Forelimb muscle (tissue), 1 donor: ENCODE measurements at places on chromosomes 2 and 18. TPM values are rescaled to one million over a fixed set of nuclear protein-coding genes. Genes with fewer than 3 reads are reported as not detected.

Gene HJURP
- 10.0 TPM for polyA plus RNA-seq

GRCh38 chr2:73970850-73971471 is 13.7 kb upstream of the TET3 start:
- no peak for DNase-seq

GRCh38 chr2:44645937-44646336 is 284.2 kb downstream of the CAMKMT start:
- no peak for DNase-seq

DNA sequence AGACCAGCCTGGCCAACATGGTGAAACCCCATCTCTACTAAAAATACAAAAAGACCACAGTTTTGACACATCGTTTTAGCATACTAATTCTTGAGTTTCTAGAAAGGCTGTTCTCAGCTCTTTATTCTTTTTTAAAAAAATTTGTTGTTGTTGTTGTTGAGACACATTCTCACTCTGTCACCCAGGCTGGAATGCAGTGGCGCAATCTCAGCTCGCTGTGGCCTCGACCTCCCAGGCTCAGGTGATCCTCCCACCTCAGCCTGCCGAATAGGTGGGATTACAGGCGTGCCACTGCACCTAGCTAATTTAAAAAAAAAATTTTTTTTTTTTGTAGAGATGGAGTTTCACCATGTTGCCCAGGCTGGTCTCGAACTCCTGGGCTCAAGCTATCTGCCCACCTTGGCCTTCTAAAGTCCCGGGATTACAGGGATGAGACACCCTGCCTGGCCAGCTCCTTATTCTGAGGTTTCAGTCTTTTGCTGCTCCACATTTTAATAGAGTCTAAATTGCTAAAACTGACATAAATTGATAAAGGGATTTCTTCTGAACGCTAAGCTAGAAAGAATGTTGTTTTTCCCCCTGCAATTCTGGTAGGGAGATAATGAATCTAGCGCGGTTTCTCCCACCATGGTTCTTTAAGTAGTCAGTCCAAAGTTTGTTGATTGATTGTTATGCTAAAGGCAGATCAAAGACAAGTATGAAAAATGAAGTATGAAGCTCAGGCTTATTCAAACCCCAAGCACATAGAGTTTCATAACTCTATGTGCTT is 32.6 kb upstream of the CABLES1 start:
- no peak for DNase-seq

DNA sequence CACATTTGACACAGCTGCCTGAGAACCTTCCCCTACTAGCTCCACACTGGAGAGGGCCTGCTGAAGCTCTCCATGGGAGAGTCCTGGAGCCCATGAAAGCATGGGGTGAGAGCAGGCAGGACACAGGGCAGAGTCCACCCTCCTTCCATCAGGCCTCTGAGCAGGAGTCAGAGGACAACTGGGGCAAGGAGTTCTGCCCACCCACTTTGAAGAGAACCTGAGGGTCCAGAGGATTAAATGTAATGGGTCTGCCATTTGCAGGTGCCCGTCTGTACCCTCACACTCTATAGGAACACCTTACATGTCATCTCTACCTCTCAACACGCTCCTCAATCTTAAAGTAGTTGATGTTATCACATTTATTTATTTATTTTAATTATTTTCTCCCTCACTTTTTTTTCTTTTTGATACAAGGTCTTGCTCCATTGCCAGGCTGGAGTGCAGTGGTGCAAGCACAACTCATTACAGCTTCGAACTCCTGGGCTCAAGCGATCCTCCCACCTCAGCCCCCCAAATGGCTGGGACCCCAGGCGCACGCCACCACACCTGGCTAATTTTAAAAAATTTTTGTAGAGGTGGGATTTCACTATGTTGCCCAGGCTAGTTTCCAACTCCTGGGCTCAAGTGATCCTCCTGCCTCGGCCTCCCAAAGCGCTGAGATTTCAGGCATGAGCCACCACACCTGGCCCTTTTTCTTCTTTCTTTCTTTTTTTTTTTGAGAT is 10.2 kb downstream of the ADRA2B start:
- DNase-seq = no peak

- DNase-seq = peak; percentile 25
These were observed 1.8 kb upstream of the ALK start for GRCh38 chr2:29923110-29923721.

GRCh38 chr18:48778344-48779011 is 172.3 kb downstream of the SMAD7 start:
- no peak for DNase-seq

Gene WNT6
- polyA plus RNA-seq = 0.19 TPM

GRCh38 chr2:56179931-56180330 is 3.9 kb upstream of the CCDC85A start:
- no peak for DNase-seq

Gene CNDP1
- 0.13 TPM for polyA plus RNA-seq

DNA sequence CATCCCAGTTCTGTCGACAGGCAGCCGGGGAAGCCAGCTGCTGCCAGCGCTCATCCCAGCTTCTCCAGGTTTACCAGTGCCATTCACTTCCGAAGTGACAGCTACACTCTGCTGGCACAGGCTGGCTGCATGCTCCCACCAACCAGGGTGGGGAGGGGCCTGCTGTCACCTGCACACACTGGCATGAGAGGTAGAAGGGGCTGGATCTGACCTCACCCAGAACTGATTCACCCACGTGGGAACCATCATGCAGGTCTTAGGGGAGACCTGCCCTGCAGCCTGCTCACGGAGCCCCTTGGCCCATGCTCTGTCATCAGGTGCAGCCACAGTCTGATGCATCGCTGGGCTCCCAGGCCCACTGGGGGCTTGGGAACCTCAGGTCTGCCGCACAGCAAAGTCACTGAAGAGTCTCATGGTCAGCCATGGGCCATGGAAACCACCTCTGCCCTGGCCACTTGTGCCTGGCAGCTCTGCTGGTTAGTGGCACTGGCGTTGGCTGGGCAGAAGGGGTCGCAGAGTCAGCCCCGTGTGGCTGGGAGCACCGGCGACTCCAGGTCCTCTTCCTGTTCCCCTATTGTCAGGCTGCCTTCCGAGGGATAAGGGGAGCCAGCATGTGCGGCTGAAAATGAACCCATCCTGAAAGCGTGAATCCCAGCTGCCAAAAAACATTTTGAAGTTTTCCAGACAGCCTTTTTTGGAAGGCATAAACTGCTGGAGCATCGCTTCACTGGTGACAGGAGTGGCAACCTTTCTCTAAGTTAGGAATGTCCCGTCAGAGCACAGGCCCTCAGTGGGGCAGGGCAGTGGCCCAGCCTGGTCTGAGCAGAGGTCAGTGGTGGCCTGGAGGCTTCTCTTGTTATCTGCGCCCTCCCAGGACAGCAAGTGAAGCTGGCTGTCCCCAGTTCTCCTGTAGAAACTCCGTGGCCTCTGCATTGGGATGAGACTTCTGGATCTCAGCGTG is 157.8 kb downstream of the SEPTIN10 start:
- DNase-seq = no peak

DNA sequence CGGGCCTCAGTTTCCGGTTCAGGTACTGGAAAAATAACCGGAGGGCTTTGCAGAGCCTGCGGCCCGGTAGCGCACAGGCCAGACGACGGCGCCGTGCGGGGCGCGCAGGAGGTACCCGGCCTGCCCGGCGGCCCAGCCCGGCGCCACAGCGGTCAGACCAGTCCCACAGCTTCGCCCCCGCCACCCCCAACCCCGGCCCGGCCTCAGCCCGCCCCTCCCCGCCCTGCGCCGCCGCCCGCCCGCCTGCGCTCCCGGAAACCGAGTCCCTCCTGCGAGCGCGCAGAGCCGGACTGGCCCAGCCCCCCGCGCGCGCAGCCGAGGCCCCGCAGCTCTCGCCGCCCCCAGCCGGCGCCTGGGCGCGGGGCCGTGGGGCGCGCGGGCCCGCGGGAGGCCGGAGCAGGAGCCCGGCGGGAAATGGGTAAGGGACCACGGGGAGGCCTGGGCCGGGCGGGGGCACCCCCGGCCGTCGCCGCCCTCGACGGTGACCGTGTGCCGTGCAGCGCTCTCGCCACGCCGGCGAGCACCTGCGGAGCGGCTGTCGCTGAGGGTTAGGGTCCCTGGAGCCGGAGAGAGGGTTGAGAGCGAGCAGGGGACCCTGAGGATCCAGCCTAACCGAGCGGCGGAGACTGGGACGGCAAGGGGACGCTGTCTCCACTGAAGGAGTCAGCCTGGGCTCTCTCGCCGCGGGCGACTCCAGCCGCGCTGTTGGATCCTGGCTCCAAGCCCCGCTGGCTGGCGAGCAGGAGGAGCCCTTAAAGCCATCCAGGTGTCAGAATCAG is 16.5 kb upstream of the PSD4 start:
- DNase-seq = no peak

DNA sequence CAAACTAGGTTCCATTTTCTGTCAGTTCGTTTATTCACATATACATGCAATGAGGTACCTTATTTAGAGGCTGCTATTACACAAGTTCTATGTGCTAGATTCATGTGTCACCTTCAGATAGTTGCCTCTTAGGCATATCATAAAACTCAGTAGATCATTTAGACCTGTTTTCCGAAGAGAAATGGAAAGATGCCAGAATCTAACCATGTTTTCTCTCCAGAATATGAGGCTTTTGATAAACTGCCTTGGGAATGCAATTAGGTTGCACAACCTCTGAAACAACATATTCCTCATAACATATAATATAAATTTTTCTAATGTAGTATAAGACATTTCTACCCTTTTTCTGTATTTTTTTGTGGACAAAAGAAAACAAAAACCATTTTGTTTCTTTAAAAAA is 108.1 kb downstream of the PRPF40A start:
- no peak for DNase-seq

- no peak for DNase-seq
These were observed 1024.7 kb upstream of the TMEFF2 start for GRCh38 chr2:193219413-193219812.

Gene STK36
- 30.5 TPM for polyA plus RNA-seq

DNA sequence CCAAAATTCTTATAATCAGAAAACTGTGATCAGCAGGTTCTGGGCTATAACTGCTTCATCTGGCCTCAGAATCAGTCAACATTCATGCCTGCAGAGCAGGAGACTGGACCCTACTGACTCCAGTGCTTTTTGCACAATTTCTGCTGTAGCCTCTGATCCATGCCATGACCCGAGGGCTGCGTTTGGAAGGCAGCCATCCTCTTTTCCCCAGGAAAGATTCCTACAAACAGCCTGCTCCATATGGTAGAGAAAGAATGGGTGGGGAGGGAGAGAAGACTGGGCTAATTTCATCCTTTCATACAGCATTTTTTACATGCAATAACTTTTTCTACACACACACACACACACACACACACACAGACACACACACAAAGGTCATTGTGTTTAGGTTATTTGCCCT is 133.0 kb upstream of the MMADHC start:
- no peak for DNase-seq

Gene CTAGE1
- polyA plus RNA-seq = not detected

Gene BZW1
- polyA plus RNA-seq = 105 TPM

Gene KLHL29
- 7.3 TPM for polyA plus RNA-seq

- DNase-seq = no peak
These were observed 82.8 kb downstream of the NCK2 start for GRCh38 chr2:105827351-105828096.

GRCh38 chr18:49730951-49731391 is 82.4 kb downstream of the ACAA2 start:
- DNase-seq = no peak

DNA sequence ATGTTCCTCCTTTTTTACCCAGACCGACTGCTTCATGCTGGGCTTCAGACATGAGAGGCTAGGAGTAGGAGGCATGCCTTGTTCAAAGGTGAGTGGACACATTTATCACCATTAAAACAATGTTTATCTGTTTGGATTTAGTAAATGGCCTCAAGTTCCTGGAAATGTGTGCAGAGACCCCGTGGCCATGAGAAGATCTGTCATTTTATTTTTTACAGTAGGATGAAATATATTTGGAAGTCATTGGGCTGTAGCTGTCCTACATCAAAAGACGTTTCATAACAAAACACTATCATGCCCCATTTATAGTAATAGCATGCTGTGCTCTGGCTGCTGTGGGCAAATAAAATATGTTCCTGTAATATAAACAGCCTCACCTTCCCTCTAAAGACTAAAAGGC is 403.9 kb upstream of the TNP1 start:
- DNase-seq = no peak

GRCh38 chr2:182792441-182792840 is 74.0 kb downstream of the FRZB start:
- no peak for DNase-seq

Gene KCNS3
- 6.0 TPM for polyA plus RNA-seq

GRCh38 chr2:240237609-240238174 is 97.2 kb upstream of the OTOS start:
- no peak for DNase-seq

DNA sequence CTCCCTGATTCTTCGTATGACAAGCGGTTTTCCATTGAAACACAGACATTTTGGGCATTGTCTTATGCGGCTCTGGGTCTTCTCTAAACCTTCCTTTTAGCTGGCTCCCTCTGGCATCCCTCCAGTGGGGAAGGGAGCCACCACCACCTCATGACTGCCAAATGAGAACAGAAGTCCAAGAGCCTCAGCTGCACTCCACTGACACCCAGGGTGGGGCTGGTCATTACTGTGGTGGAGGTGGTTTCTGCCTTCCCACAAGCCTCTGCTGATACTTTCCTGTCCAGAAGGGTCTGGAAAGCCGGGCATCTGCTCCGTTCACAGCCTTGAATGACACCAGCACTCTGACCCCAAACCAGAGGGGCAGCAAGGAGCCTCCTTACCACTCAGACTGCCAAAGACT is 213.5 kb downstream of the ZNF516 start:
- DNase-seq = no peak

DNA sequence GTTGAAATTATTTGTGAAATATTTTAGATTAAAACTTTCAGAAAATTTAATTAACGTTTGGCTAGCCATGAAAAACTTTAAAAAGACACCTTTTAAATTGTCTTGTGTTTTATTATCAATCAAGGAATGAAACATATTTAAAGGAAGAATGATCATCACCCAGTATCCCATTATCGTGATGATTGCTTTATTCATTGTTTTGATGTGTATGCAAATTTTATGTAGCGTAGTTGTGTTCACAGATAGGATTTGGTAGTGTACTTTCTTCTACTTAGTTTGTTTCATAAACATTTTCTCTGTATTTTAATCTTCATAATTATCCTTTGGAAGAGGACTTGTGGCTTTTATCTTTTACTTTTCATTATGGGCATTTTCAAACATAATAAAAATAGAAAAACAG is 7.8 kb downstream of the GRHL1 start:
- no peak for DNase-seq

GRCh38 chr2:205901491-205901890 is 184.5 kb downstream of the INO80D start:
- no peak for DNase-seq
